ENCODE measurements at places on chromosomes 7 and 10.

DNA sequence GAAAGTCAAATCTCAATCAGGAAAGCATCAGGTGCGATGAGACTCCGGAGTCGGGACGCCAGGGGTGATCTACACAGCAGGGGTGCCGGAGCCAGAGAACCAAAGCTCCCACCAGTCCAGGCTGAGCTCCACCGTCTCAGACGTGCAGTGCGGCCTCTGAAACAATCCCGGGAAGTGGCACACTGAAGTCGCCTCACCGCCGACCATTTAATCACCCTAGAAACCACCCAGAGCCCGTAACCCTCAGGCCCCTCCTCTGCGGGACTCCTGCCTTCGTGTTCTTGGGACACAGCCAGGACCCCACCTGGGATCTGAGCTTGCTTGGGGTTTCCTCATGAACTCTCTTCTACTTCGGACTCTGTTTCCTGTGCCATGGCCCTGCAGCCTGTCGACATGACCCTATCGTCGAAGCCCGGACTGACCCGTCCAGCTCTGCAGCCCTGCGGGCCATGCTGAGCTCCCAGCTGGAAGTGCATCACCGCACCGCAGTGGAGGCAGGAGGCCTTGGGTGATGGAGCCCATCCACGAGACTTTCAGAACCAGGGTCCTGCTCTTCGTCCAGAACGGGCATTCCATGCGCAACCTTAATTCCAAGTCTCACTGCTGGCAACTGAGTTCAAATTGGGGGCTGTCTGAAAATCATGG, 266.4 kb downstream of the PTPRN2 start:
- no peak for DNase-seq

DNA sequence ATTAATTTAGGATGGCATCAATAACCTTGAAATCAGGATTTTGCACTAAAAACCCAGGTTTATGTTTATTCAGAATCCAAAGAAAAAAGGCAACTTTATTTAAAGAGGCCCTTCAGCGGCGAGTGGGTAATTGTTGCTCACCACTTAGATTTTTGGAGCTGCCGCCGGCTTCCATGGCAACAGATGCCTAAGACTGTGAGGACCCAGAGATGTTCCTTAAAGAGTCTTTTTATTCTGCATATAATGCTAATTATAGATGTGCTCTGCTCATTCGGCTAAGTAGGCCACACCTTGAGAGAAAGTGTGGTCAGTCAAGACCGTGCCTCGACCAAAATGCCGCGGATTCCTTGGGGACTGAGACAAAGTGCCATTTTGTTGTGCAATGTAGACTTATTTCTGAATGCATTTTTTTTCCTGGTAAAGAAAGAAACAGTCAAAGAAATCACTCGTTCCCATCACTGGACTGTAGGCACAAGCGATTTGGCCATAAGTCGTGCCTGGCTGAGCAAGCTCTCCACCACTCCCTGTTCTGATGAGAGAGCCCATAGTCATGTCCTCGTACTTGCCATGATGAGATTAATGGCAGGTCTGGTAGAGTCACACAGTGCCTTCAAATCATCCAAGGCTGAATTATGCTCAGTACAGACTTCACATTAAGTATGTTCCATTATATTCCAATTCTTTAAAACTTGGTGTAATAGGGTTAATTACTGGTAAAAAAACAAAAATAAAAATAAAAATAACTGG, 21.4 kb upstream of the MGMT start:
- DNase-seq = no peak

GRCh38 chr10:117499248-117500105, 43.1 kb upstream of the EMX2 start:
- DNase-seq = no peak

DNA sequence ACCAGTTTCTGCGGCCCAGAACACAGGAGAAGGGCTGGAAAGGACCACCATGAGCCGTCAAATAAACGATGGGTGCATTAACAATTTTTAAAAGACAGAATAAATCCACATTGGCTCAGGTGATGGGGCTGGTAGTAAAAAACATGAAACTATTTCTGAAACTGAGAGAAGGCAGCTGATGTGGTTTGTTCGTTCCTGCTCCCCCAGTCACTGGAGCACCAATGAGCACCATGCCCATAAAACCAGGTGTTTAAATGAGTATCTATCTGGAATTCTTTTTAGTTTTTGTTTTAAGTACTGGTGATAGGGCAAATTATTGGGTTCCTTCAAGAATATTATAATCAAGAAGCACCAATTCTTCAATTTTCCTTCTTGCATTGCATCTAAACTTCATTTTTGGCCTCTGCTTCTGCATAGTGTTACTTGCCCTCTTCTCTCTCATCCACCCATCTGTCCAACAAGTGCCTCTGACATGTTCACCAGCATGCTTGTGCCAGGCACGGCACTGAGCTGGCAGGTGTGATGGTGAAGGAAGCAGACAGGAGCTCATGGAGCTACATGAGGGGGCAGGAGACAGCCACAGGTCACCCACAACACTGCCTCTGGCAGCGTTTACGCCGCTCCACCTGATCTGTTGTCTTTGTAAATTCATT, 65.5 kb downstream of the LARP4B start:
- no peak for DNase-seq

- DNase-seq = peak; percentile 43
Observed at GRCh38 chr10:34967335-34967880, 122.7 kb downstream of the CUL2 start.

DNA sequence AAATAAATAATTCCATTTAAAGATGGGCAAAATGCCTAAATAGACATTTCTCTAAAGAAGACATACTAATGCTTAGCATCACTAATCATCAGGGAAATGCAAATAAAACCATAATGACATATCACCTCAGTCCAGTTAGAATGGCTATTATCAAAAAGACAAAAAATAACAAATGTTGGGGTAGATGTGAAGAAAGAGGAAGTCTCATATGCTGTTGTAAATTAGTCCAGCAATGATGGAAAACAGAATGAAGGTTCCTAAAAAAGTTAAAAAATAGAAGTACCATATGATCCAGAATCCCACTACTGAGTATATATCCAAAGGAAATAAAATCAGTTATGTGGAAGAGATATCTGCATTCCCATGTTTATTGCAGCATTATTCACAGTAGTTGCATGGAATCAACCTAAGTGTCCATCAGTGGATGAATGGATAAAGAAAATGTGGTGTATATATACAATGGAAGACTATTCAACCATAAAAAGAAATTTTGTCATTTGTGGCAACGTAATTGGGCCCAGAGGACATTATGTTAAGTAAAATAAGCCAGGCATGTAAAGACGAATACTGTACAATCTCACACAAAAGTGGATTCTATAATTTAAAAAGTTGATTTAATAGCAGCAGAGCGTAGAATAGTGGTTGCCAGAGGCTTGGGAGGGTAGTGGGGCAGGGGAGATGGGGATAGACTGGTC, 52.0 kb downstream of the TCAF1 start:
- no peak for DNase-seq

DNA sequence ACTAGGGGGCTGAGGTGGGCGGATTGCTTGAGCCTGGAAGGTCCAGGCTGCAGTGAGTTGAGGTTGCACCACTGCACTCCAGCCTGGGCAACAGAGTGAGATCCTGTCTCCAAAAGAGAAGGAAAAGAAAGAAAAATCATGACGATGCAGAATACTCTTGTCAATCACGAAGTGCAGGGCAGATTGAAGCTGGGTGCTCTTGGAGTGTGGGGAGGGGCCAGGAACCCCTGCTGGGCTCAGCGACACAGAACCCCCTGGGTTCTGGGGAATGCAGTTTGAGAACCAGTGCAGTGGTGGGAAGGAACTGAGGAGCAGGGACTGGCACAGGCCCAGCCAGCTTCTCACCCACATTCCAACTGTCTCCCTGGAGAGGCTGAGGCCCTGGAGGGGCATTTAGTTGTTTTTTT, 10.8 kb upstream of the INTS1 start:
- DNase-seq = no peak

DNA sequence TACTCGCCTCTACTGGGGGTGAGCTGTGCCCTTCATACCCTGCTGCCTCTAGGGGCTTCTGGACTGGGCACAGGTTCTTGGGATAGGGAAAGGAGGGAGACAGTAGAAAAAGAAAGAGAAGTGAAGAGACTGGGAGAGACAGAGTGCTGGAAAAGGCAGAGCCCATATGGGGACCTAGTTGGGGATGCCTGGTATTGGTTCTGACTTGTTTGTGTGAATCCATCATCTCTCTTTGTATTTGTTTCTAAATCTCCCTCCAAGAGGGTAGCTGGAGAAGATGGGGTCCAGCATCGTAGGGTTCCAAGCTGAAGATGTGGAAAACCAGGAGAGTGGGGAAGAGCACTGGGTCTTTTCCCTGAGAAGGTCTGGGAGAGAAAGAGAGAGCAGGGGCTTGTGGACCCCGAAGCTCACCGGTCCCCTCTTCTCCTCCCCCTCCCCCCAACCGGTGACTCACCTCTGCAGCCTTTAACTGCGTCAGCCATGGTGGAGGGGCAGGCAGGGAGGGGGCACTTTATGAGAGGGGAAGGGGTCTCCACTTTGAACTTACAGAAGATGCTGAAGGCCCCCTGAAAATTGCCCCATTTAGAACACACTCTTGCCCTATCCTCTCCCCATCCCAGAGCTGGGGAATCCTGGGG, 3.2 kb upstream of the VGF start:
- DNase-seq = no peak

DNA sequence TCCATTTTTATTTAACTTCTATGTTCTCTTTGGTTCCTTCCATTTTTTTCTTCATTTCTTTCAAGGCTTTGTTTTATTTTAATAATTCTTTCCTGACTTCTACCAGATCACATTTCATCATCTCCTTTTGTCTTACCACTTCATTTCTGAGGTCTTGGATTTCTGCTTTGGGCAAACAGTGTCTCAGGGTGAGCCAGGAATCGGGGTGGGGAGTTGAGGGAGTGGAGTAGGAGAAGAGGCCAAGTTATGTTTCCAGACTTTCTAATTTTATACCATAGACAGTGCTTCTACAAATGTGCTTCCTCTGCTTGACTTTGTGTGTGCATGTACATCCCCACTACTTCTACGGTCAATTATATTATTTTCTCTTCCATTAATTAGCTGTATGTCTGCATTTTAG, 112.1 kb downstream of the PRKG1 start:
- no peak for DNase-seq

GRCh38 chr7:33258491-33258951, 129.2 kb downstream of the BBS9 start:
- no peak for DNase-seq

DNA sequence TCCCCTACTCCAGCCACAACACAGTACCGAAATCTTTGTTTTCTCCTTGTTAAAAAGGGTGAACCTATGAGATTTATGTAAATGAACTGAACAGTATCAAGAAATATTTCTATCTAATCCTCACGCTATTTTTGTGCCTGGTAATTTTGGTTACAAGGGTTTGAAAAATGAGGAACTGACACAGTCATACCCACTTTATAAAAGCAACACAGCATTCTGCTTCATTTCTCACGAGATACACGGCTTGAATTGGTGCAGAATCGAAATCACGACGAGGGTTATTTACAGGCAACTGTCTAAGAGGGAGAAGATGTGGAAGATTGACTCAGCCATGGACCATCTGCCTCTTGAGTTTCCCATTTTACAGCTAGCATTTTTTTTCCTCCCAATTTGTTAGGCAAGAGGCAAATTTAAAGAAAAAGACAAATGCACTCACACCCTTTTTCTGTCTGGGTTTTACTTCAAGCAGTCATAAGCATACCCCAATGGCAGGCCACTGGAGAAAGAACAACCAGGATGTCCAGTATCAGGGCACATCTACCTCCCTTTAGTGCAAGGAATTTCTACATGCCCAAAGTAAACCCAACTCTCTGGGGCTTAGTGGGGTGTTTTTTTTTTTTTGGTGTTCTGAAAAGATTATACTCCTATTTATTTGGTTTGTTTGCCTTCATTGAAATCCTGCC, 108.1 kb downstream of the ITGB8 start:
- DNase-seq = no peak

- DNase-seq = no peak
Observed at GRCh38 chr10:43258562-43259212, 8.2 kb downstream of the RASGEF1A start.

DNA sequence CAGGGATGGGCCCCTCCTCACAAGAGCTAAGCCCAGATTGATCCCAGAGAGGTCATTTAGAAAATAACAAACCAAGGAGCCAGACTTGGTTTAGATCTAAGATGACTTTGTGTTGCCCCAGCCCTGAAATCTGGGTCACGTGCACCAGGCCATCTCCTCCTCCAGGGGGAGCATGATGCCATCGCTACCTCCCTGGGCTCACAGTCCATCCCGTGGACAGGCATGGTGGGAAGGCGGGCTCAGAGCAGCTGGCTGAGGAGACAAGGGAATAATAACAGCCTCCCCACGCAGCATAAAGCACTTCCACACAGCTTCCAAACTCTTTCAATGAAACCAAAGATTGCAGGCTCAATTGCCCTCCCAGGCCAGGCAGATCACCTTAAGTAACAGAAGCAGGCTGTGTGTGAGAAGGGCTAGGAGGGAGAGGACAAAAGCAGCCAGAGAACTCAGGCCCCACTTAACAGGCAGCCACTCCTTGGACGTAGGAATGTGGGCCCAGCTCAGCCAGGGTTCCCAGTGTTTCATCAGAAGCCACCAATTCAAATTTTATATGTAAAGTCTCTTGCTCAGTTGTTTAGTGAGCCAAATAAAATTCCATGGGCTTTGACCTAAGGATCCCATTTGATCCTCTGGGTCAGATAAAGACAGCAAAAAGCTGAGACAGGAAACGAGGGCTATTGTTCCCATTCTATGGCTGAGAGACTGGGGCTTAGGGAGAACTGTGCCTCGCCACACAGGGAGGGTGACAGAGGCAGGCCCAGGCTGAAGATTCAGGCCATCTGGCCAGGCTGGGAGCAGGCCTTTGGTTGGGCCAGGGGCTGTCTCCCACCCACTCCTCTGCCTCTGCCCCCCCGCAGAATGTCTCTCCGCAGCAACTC, 100.2 kb downstream of the COL13A1 start:
- peak; percentile 20 for DNase-seq

DNA sequence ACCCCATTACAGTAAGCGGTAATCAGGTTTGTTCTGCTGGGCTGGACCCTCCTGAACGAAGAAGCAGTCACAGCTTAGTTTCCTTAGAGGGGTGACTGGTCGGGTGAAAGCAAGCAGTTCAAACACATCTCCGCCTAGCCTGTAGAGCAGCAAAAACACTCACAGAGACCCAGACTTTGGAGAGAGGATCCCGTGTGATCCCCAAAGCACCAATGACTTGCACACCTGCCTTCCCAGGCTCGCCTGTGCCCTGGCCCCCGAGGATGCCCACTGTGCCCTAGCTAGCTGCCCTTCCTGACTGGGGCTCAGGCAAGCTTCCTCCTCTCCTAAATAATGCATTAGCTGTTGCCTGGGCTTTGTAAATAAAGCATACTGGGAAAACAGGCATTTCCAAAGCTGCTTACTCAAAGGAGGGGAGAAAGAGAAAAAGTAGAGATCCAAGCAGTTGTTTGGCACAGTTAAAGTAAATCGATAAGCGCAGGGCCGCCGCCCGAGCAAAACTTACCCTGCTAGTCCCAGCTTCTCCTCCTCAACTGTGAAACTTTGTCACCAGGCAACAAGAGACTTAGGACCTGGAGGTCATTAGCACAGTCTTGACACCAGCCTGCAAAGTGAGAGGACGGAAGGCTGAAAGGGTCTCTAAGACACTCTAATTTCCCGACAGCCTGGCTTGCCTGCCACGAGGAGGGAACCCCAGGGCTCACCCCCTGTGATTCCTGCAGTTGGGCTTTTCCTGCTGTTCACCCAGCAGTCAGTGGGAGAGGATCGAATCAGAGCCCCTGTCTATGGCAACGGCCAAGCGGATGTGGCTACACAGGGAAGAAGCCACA, 4.8 kb downstream of the LRRC18 start:
- DNase-seq = no peak

GRCh38 chr10:89981891-89982290, 280.5 kb downstream of the KIF20B start:
- DNase-seq = no peak

GRCh38 chr10:119313644-119314043, 106.3 kb downstream of the GRK5 start:
- DNase-seq = no peak
